ENCODE measurements at places on chromosomes 3 and 15. TPM values are rescaled to one million over a fixed set of nuclear protein-coding genes. Genes with fewer than 3 reads are reported as not detected.
A peak's percentile ranks its signal among the peaks of the same experiment; 100 is the strongest.

- no peak for DNase-seq
These were observed 200.2 kb upstream of the DPH6 start for GRCh38 chr15:35746121-35746520.

DNA sequence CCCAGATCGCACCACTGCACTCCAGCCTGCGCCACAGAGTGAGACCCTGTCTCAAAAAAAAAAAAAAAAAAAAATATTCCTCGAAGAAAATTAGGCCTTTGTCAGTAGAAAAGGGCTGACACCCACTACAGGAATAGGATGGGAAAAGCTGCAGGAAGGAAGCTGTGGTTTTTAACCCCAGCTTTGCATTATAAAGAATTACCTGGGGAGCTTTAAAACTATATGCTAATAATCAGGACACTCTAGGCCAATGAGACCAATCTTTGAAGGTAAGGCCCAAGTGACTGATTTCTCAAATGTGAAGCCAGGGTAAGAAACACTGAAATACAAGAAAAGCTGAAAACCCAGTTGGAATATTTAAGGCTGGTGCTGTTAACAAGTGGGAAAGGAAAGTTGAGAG, 74.3 kb downstream of the RBPMS2 start:
- DNase-seq: no peak

- DNase-seq: no peak
These were observed 28.1 kb downstream of the CYP11A1 start for GRCh38 chr15:74339371-74339770.

- DNase-seq: no peak
These were observed 356.6 kb downstream of the VGLL3 start for GRCh38 chr3:86634361-86634760.

DNA sequence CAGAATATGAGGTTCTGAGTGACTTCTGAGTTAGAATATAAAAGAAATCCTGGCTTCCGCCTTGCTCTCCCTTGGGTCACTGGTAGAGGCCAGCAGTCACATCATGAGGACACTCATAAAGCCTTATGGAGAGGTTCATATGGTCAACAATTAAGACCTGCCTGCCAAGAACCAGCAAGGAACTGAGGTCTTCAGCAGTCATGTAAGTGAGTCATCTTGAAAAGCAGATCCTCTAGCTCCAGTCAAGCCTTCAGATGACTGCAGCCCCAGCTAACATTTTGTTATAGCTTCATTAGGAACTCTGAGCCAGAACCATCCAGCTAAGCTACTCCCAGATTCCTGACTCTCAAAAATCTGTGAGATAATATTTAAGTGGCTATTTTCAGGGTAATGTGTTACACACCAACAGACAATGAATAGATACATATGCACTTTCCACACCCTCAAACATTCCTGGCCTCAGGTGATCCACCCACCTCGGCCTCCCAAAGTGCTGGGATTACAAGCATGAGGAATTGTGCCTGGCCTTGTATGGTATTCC, 447.2 kb downstream of the SHQ1 start:
- DNase-seq: no peak

- DNase-seq: no peak
These were observed 169.1 kb upstream of the NSMCE3 start for GRCh38 chr15:29438703-29439055.

DNA sequence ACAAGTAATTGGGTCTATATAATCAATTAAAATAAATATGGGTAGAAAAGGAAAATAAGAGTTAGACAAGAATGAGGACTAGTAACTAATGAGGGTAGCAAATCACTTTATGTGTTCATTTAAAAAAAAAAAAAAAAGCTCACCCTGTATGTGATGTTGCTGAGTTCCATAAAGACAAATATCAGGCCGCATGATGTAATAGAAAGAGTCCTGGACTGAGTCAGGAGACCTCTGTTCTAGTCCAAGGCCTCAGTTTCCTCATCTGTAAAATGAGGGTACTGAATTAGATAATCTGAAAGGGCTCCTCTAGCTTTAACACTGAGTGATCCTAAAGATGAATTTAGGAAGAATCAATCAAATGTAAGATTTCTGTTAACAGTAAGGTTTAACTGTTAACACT, 117.6 kb downstream of the TBL1XR1 start:
- no peak for DNase-seq

GRCh38 chr3:116226266-116226665, 219.0 kb downstream of the LSAMP start:
- DNase-seq: no peak

GRCh38 chr15:52021892-52022540, 3.0 kb downstream of the MAPK6 start:
- DNase-seq: peak; percentile 51

DNA sequence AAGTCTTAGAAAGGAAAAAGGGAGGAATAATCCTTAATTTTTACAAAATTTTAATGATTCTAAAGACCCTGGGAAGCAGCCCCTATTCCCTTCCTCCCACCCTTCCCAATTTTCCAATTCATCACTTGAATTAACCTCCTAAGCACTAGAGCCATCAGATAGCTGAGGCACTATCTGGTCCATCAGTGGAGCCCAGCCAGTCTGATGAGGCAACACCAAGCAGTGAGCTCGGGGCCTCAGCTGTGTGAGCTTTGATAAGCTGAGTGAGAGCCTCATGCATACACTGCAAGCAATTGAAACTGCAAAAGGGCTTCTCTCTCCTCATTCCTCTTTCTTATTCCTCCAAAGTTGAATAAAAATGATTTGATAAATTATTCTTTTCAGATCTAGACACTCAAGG, 31.9 kb downstream of the TUSC7 start:
- no peak for DNase-seq

- DNase-seq: no peak
These were observed 29.9 kb downstream of the UBE3A start for GRCh38 chr15:25408929-25409328.

DNA sequence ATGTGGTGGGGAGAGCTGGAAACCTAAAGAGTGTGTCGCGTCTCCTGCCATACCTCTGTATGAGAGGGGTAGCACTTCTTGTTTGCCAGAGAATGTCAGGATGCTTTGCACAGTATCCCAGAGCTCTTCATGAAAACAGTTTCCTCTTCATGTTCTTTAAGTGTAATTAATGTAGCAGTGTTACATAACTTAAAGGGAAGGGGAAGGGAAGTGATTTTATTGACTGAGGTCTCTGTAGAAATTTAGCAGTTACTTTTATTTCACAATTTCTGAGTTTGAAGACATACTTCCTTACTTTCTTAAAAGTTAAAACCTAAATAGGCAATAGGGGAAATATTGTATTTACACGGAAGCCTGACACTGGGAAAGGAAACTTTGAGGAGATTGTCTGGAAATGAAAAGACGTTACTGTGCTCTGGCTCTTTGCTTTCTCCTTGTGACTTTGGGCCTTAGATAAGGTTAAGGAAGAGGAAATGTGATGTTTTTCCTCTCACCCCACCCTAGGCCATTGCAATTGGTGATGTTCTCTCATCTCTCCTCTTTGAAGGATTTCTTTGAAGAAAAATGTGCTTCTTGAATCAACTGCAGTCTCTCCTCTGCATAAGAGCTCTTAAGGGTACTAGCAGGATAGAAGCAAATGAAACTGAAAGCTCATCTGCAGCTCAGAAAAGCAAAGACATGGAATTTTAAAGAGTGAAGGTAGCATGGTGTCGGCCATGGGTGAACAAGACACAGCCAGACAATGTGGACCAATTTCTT, 6.0 kb downstream of the NXPE3 start:
- no peak for DNase-seq

GRCh38 chr15:43434446-43434845, 58.5 kb downstream of the TP53BP1 start:
- no peak for DNase-seq

ITPKA gene
- total RNA-seq: not detected

PLA2G4F gene
- total RNA-seq: not detected

STAC gene
- not detected for total RNA-seq

ZMAT3 gene
- 12.9 TPM for total RNA-seq

CHRNA7 gene
- not detected for total RNA-seq

CHRFAM7A gene
- not detected for total RNA-seq

TMEM42 gene
- 19.3 TPM for total RNA-seq

ROPN1 gene
- total RNA-seq: not detected

GOLGA8J gene
- not detected for total RNA-seq
